ENCODE measurements at places on chromosomes 4 and X. TPM values are rescaled to one million over a fixed set of nuclear protein-coding genes. Genes with fewer than 3 reads are reported as not detected.

HSFX1 gene
- polyA plus RNA-seq = not detected

- H3K4me3 ChIP-seq = peak overlapping the region; percentile 74
- H3K27me3 ChIP-seq = no peaks in the 10 kb centered on the region
- peak overlapping the region; percentile 99 for H3K27ac ChIP-seq
- no peaks in the 10 kb centered on the region for H3K36me3 ChIP-seq
- peaks cover 40% of the 10 kb centered on the region for H3K4me1 ChIP-seq
- DNase-seq = no peak
Observed at GRCh38 chr4:88533088-88533790, 9.7 kb upstream of the PYURF start.

DNA sequence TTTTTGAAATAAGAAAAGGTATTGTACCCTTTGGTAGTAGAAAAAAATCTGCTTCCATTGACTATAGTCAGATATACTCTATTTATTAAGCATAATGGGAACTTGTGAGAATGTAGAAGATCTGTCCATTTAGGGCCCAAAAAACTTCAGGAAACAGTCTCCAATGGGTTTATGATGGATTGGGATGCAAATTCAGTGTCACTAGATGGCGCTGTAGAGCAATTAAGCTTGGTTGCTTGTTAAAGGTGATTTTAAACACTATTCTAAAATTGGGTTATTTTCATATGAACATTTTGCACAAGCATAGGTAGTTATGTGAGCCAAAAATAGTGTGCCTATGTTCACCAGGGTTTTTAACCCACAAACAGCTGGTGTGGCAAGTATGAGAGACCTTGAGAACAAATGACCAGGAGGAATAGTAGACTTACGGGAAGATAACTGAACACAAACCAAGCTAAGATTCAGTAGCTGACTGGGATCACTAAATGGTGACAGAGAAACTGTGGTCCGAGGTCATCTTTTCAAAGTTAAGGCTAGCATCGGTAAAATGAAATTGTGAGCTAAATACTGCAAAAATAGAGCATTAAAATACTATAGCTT lies 80.3 kb upstream of the LSM6 start:
- H3K27ac ChIP-seq = no peak overlapping the region
- no peak overlapping the region for H3K4me3 ChIP-seq
- no peaks in the 10 kb centered on the region for H3K36me3 ChIP-seq
- H3K4me1 ChIP-seq = no peaks in the 10 kb centered on the region
- no peak for DNase-seq

DNA sequence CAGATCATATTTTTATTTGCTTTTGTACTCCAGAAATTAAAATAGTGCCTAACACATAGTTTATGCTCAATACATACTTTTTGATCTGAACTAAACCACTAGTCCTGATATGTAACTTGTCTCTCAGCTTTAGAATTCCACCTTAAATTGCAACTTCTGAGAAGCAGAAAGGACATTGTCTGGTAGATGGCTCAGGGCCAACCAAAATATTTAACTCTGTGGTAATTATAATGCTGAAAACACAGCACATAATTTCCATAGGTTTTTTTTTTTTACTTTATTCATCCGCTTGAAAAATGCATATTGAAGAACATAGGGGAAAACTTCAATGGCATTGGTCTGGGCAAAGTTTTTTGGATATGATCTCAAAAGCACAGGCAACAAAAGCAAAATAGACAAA lies 59.3 kb downstream of the AREG start:
- no peaks in the 10 kb centered on the region for H3K36me3 ChIP-seq
- H3K4me1 ChIP-seq = peaks cover 37% of the 10 kb centered on the region
- DNase-seq = no peak
- H3K27ac ChIP-seq = no peak overlapping the region
- no peak overlapping the region for H3K4me3 ChIP-seq
- no peaks in the 10 kb centered on the region for H3K27me3 ChIP-seq

LNX1 gene
- polyA plus RNA-seq = 0.32 TPM

DNA sequence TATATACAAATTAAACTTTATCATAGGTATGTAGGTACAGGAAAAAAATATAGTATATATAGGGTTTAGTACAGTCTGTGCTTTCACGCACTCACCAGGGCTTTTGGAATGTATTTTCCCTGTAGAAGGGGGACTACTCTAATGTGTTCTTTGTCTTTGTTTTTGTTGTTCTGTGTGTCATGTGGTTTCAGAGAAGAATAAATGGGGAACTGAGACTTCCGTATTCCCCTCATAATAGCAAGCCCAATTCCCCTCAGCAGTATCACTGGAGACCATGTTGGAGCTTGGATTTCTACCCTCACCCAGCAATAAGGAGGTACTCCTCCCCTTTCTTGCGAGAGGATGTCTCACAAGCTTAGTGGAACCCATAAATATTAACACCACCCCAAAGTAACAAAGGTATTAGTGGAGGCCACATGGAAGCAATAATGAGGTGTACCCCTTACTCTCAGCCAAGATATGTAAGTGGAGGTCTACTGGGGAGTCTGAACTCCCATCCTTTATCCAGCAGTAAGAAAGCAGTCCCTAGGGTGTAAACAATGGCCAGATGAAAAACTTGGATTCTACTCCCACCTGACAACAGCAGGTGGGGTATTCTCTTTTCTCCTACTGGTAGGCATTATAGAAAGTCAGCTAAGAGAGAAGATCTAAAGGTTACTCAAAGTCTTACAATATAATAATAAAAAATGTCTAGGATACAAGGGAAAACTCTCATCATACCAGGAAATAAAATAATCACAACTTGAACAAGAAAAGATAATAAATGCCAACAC lies 805.4 kb upstream of the GALNTL6 start:
- no peaks in the 10 kb centered on the region for H3K27me3 ChIP-seq
- no peak for DNase-seq
- H3K36me3 ChIP-seq = no peaks in the 10 kb centered on the region
- H3K4me3 ChIP-seq = no peak overlapping the region
- no peaks in the 10 kb centered on the region for H3K4me1 ChIP-seq

GRCh38 chrX:107154787-107155620 lies 36.4 kb upstream of the RBM41 start:
- H3K27me3 ChIP-seq = no peaks in the 10 kb centered on the region
- no peaks in the 10 kb centered on the region for H3K36me3 ChIP-seq

DNA sequence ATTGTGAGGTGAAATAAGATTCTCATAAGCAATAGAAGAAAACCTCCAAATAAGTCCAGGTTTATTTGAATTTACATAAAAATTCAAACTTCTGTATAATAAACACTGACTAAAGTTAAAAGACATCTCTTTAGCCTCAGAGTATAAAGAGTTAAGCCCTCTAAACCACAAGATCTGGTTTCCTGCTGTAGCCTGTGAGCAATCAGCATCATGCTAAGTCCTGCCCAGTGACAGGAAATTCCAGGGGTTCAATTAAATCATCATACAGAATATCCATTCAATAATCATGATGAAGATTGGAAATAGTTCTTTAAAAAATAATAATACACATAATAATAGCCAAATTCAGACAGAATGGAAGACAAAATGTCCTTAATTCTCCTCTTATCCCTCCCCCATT lies 139.2 kb upstream of the DGKK start:
- H3K36me3 ChIP-seq = no peaks in the 10 kb centered on the region
- no peaks in the 10 kb centered on the region for H3K27me3 ChIP-seq
- DNase-seq = no peak
- no peak overlapping the region for H3K27ac ChIP-seq
- H3K4me3 ChIP-seq = no peak overlapping the region

DNA sequence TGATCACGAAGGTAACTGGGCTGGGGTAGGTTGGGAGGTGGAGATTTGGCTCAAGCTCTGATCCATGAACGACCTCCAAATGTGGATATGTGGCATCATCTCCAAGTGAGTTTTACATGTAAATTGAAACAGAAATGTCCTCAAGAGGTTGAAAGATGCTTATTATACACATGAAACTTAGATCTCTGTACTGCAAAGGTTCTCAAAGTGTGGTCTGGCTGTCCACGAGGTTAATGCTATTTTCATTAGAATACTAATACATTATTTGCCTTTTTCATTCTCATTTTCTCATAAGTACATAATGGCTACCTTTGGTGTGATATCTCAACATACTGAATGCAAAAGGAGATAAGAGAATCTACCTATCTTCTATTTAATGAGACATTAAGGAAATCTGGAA lies 198.2 kb downstream of the RASL11B start:
- H3K4me3 ChIP-seq = no peak overlapping the region
- H3K27ac ChIP-seq = no peak overlapping the region
- no peaks in the 10 kb centered on the region for H3K4me1 ChIP-seq
- no peaks in the 10 kb centered on the region for H3K27me3 ChIP-seq
- DNase-seq = no peak
- H3K36me3 ChIP-seq = no peaks in the 10 kb centered on the region

IL21 gene
- not detected for polyA plus RNA-seq

RBM47 gene
- 6.8 TPM for polyA plus RNA-seq

TBC1D8B gene
- 3.3 TPM for polyA plus RNA-seq

DNA sequence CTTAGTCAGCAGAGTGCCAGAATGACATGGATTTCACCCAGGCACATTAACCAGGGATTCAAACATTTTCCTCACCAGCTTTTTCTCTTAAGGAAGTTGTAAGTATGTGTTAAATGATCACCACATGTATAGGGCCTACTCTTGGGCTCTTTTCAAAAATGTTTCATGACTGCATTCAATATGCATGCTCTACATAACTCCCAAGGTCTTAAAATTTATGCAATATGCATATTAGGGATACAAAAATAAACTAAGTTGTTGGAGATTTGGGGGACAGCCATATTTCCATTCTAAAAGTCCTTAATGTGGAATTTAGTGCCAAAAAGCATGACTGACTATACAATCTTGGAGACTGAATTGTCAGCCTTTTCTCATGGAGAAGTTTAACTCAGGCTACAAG lies 25.0 kb upstream of the TRPC5OS start:
- no peak overlapping the region for H3K4me3 ChIP-seq
- peaks cover 20% of the 10 kb centered on the region for H3K4me1 ChIP-seq
- no peak for DNase-seq
- no peak overlapping the region for H3K27ac ChIP-seq

CLNK gene
- not detected for polyA plus RNA-seq

GRCh38 chr4:110915301-110915700 lies 292.4 kb upstream of the PITX2 start:
- H3K27me3 ChIP-seq = no peaks in the 10 kb centered on the region
- no peak overlapping the region for H3K4me3 ChIP-seq
- H3K27ac ChIP-seq = no peak overlapping the region

RRH gene
- 0.09 TPM for polyA plus RNA-seq

FRYL gene
- 29.4 TPM for polyA plus RNA-seq

GRCh38 chr4:77913348-77913747 lies 50.7 kb downstream of the MRPL1 start:
- no peak overlapping the region for H3K4me3 ChIP-seq
- DNase-seq = no peak
- H3K27ac ChIP-seq = no peak overlapping the region
- H3K36me3 ChIP-seq = no peaks in the 10 kb centered on the region
- no peaks in the 10 kb centered on the region for H3K4me1 ChIP-seq

GRCh38 chrX:103697687-103698086 lies 11.2 kb upstream of the MORF4L2 start:
- no peak overlapping the region for H3K4me3 ChIP-seq
- peaks cover 2% of the 10 kb centered on the region for H3K27me3 ChIP-seq
- H3K36me3 ChIP-seq = no peaks in the 10 kb centered on the region
- H3K4me1 ChIP-seq = no peaks in the 10 kb centered on the region
- no peak overlapping the region for H3K27ac ChIP-seq

DNA sequence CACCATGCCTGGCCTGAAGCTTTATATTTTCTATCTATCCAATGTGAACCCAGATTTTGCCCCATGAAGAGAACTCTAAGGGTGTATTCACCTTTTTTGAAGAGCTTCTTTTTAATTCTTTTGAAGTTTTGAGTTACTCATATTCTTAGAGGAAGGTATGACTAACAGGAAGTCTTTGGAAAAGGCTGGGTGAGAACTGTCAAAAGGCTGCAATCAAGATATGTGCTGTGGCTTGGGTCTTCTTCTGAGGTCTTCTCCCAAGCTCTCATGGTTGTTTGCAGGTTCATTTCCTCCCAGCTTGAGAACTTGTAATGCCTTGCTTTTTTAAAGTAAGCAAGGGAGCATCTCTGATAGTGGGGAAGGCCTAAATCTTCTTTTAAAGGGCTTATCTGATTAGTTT lies 3.1 kb upstream of the C4orf17 start:
- H3K4me3 ChIP-seq = no peak overlapping the region
- no peak overlapping the region for H3K27ac ChIP-seq
- no peak for DNase-seq
- H3K4me1 ChIP-seq = peaks cover 10% of the 10 kb centered on the region

SCML2 gene
- 0.64 TPM for polyA plus RNA-seq

DNA sequence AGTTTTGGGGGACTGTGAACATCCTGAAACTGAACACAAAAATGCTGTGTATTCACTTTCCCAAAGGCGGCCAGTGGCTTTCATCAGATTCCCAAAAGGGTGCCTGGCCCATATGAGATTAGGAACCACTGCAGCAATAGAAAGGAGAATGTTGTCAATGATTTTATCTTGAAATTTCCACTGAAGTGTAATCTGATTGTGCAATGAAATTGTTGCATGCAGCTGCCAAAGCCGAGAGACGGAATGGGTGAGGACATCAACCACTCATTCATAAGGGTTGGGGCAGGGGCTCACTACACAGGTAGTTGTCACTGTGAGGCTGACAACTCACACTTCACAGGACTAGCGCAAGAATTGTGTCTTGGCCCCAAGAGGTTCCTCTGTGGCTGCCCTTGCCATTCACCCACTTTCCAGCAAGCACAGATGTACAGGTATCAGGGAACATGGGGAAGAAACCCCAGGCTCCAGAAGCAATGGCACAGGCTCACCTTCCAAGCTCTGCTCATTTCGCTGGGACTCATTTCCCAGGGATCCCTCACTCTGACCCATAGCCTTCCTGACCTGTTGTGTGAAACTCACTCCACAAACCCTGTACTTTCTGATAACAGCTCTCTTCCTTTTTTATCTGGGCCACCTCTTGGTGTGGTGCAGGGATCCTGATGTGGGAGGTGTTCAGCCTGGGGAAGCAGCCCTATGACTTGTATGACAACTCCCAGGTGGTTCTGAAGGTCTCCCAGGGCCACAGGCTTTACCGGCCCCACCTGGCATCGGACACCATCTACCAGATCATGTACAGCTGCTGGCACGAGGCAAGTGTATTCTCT lies 48.8 kb downstream of the BMX start:
- H3K27ac ChIP-seq = no peak overlapping the region
- H3K27me3 ChIP-seq = peaks cover 7% of the 10 kb centered on the region
- H3K36me3 ChIP-seq = no peaks in the 10 kb centered on the region
- no peak overlapping the region for H3K4me3 ChIP-seq
- H3K4me1 ChIP-seq = no peaks in the 10 kb centered on the region
- DNase-seq = no peak

SEPTIN6 gene
- 12.6 TPM for polyA plus RNA-seq

DNA sequence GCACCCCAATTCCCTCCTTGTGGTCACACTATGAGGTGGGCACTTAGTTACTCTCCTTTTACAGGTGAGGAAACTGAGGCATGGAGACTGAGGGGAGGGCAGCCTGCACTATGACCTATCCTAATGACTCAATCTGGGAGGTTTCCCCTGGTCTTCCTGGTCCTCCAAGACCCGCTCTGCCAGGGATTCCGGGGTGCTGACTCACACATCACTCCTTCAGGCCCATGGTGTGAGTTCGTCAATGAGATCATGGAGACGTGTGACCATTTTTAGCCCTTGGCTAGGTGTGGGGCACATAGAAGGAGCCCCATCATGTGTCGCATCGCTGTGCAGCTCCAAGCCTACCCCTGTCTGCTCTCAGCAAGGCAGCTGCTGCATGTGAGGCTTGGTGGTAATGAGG lies 32.4 kb upstream of the BCOR start:
- peaks cover 19% of the 10 kb centered on the region for H3K4me1 ChIP-seq
- peak; percentile 63 for DNase-seq
- H3K36me3 ChIP-seq = no peaks in the 10 kb centered on the region
- no peaks in the 10 kb centered on the region for H3K27me3 ChIP-seq

GRCh38 chr4:138035781-138036258 lies 206.3 kb downstream of the SLC7A11 start:
- H3K4me1 ChIP-seq = peaks cover 18% of the 10 kb centered on the region
- peak; percentile 13 for DNase-seq
- no peaks in the 10 kb centered on the region for H3K27me3 ChIP-seq
- peak overlapping the region; percentile 86 for H3K27ac ChIP-seq

All from keratinocyte (primary cell).